Iris pigment epithelial cell (primary cell): ENCODE measurements at places on chromosomes 11 and 22.

GRCh38 chr11:66593650-66594049 is 665 bp downstream of the CCS start:
- no peak for DNase-seq

DNA sequence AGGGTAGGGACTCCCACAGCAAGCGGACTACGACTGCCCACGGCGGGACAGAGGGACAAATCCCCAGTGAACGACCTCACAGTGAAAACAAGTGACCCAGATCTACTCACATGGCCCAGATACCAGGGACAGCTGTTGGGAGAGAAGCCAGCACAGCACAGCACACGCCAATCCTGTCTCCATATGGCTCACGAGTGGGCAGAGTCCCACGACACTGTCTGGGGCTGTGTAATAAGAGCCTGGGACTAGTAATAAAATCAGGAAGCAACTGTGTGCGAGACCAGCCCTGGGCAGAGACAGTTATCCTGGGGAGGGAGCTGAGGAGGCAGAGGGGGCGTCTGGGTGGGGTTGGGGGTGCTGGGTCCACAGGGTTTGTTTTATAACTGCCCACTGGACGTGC is 385.0 kb downstream of the CTTN start:
- no peak for DNase-seq

GRCh38 chr11:60950024-60950423 is 2.0 kb downstream of the SLC15A3 start:
- DNase-seq = no peak

DNA sequence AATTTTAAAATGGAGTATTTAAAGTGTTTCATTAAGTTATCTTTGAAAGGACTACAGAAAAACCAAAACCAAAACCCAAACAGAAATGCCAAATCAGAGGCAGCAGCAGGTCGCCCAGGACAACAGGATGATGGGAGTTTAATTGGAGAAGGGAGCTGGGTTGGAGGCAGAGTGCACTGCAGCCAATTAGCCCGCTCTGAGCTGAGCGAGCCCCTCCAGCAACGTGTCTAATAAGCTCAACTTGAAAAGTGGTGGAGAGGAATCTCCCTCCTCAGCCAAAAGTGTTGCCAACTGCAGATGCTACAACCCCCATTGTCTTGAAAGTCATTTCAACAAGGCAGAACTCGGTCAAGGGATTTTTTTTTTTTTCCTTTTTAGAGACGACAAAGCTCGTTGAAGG is 323.9 kb downstream of the CADM1 start:
- DNase-seq = no peak

- DNase-seq = no peak
These were observed 15.4 kb downstream of the PPM1F start for GRCh38 chr22:21937041-21937820.

DNA sequence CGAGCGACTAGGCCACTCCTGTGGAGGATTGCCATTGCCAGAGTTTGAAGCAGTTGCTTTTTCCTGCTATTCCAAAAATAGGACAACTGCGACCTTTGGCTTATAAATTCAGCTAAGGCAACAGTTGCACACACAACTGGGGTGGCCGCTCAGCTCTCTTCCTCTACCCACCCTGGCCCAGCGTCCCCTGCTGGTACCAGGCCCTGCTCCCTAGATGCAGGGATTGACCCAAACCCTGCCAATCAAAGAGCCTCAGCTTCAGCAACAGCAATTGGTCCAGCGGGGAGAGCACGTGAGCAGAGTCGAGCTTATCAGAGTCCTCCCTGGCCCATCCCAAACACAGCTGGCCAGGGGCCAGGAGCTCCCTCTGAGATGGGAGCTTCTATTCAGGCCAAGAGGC is 22.0 kb upstream of the CABP2 start:
- DNase-seq = no peak

DNA sequence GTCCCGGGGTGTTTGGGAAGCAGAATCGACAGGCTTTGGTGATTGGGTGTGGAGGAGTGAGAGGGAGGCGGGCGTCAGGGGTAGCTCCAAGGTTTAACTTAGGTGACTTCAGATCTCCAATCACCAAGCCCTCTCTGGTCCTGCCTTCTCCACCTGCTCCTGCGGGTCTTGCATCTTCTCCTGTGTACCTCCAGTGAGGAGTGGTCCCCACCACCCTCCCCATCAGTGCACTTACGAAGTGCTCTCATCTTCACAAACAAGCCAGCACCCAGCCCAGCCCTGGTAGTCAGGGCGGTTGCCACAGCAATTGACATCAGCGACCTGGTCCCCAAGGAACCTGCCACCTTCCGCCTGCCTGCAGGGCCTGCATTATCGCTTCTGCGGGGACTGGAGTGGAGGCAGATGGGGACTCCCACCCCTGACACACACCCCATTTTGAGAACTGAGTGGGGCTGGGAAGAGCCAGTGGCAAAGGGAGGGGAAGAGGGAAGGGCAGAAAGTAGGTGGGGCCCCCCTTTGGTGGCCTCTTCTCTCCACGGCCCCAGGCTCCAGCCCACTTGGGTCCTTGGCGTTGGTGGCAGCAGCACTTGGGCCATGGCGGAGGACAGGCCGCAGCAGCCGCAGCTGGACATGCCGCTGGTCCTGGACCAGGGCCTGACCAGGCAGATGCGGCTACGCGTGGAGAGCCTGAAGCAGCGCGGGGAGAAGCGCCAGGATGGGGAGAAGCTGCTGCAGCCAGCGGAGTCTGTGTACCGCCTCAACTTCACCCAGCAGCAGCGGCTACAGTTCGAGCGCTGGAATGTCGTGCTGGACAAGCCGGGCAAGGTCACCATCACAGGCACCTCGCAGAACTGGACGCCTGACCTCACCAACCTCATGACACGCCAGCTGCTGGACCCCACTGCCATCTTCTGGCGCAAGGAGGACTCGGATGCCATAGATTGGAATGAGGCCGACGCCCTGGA is at the start of gene OMP:
TSS of gene OMP (plus strand) at position 595 of the 965 bp plus-strand sequence. CDS start at position 595, 0 bp downstream.
- DNase-seq = no peak

GRCh38 chr11:105297463-105297862 is 157.9 kb upstream of the CARD18 start:
- DNase-seq = peak; percentile 67

GRCh38 chr11:2590965-2591754 is 108.6 kb downstream of the KCNQ1OT1 start:
- DNase-seq = no peak

DNA sequence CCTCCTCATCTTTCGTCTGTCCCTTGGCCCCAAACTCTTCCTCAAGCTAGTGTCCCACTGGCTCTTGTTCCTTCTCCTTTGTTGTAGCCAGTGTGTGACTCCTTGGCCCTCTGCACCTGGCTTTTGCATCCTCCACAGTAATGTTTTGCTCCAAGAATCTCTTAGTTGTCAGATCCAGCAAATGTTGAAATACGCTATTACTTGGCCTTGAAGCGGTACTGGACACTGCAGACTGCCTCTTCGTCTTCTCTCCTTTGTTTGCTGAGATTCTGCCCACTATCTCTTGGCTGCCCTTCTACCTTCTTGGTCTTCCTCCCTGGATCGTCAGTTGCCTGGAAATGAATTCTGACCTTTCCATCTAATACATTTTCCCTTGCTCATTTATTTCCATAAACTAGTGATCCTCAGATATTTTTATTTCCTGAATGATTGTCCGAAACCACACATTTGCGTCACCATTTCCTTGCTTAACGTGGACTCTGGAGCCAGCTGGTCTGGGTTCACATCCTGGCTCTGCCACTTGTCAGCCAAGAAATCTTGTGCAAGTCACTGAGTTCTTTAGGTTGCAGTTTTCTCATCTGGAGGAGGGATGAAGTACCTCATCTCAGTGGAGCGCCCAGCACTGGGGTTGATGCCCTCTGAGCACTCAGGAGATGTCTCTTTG is 113.6 kb downstream of the LDLRAD3 start:
- peak; percentile 92 for DNase-seq

- no peak for DNase-seq
These were observed 109.8 kb upstream of the FGF3 start for GRCh38 chr11:69928975-69929374.

DNA sequence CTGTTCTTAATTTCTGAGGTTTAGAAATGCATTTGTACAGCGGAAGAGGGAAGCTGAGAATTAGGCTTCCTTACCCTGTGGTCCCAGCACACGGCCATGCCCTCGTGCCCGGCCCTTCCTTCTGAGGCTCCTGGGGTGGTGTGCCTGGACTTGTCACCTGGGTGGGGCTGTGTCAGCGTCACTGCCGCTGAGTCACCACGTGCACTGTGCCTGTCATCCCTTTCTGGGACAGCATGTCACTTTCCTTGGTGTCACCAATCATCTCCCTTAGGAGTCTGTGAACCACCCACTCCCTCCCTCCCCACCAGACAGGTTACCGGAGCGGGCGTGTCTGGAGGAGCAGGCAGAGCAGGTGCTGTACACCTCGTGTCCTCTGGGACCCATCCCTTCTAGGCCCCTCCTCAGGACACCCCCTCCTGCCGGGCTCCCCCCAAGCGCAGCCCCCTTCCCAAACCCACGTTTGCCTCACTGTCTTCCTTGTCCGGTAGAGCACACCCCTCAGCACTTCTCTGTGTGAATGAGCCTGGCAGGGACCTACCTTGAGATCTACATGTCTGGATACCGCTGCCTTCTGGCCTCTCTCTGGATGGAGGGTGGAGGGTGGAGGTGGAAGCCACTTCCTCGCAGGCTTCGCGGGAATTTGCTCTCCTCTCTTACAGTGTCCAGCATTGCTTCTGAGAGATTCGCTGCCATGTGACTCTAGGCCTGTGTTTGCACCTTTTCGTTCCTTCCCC is 367.6 kb downstream of the TBC1D22A start:
- no peak for DNase-seq

- DNase-seq = peak; percentile 21
These were observed 988 bp downstream of the RPS3 start for GRCh38 chr11:75400146-75400865.

DNA sequence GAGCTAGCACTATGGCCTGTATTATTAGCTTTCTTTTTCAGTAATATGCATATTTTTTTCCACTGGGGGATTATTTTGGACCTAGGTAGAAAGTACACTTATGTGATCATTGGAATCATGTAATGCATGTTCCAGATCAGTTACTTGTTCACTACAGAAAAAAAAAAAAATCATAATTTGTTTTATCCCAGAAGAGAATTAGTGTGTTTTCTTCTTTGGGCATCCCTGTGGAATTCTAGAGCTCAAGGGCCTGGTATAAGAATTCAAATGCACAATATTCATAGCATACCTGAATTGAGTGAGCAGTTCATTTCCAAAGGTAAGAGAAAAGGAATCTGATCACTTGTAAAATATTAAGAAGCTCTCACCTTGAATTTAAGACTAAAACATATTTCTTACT is at the start of gene OR5T1:
TSS of gene OR5T1 (plus strand) at position 301 of the 400 bp plus-strand sequence. CDS start 1,485 bp downstream, outside the sequence.
- DNase-seq = no peak

DNA sequence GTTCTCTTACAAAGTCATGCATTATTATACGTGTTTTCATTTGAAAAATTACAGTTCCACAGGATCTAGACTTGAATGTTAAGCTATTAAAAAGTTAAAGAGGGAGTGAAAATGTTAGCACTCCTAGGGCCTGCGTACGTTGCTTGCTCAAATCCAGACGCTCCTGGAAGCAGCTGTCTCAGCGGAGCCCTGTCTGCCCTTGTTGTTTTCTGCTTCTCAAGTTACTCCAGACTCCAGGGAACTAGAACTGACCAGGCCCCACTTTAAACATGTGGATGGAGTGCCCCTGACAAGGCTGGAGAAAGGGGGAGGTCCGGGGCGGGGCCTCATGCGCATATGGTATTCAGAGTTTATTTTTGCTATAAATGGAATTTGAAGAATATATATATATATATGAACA is 9.6 kb downstream of the PARVB start:
- peak; percentile 70 for DNase-seq

DNA sequence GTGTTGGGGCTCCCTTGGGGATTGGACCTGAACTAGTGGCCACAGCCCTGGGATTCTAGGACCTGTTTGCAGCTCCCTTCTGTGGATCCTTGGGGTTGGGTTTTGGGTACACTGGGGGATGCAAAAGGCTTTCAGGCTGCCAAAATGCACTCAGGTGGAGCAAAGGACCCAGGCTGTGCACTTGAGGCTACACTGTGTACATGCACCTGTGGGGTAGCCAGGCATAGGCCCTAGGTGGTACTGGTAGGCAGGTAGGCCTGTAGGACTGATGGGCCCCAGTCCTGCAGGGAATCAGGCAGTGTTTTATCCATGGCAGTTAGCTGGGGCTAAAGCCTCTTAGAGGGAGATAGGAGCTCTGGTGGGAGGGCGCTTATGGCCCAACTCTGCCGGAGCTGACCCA is 542.3 kb downstream of the LUZP2 start:
- no peak for DNase-seq

GRCh38 chr11:69644071-69644961 is 3.4 kb downstream of the CCND1 start:
- DNase-seq = peak; percentile 96

- peak; percentile 29 for DNase-seq
These were observed 23.4 kb upstream of the BDNF start for GRCh38 chr11:27723687-27724086.

DNA sequence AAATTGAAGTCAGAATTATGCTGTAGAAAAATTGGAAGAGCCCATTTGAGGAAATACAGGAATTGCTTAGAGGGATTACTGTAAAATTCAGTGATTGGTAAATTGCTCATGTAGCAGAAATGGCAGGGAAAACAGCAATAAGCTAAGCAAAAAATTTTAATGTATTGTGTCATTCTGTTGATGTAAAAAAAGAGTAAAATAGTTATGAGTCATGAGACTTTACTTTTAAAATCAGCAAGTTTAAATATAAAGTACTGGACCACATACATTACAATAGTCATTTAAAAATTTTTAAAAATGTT is 10.4 kb downstream of the PDHX start:
- DNase-seq = peak; percentile 69

GRCh38 chr22:23122216-23122957 is 19.4 kb downstream of the RSPH14 start:
- no peak for DNase-seq

GRCh38 chr11:120956710-120957495 is 67.0 kb upstream of the TBCEL start:
- DNase-seq = no peak

GRCh38 chr11:77179048-77179447 is 51.0 kb downstream of the MYO7A start:
- DNase-seq = no peak

DNA sequence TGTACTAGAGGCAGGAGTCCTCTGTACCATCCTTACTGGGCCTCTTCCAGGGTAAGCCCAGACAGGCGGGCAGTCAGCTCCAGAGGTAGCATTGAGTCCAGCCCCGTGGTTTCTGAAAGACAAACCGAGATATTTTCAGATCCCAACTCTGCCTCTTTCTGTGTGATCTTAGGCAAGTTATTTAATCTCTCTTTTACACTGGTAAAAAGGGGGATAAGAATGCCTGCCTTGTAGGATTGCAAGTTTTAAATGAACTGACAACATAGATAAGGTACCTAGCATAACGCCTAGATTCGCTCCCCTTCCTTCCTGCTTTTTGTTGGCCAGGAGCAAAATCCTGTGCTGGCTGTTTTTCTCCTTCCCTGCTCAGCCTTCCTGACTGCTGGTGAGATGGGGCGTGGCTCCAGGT is 56.4 kb upstream of the NNMT start:
- no peak for DNase-seq

DNA sequence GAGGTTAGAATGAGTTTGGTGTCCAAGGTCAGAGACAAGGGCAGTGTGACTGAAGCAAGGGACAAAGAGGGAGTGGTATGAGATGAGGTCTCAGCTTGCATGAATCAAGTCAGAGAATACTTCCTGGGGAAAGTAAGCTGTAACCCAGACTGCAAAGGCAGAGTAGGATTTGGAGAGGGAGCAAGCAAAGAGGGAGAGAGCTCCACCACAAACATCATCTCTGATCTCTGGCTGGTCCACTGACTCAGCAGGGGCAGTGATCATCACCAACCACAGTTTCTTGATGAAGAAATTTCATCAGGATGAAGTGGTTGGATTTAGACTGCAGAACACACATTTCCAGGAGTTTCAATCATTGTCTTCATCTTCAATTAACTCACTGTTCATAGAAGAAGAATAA is 54.9 kb upstream of the HMGXB4 start:
- DNase-seq = no peak
